ENCODE measurements at places on chromosomes 2 and 18.

DNA sequence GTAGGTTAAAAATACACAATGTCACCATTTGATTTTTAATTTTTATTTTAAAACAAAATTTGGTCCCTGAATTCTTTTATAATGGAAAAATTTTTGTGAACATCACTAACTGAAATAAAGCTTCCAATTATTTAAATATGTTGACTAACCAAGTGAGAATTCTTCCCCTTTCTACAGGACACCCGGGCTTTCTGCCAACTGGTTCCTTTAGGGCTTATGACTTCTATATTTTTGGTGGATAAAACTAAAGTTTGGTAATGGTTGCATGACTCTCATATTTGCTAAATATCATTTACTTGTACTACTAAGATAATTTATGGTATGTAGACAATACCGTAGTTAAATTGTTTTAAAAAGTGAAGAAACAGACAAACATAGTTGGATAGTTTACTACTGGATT, 291.0 kb upstream of the DOK6 start:
- peak; percentile 18 for DNase-seq

DNA sequence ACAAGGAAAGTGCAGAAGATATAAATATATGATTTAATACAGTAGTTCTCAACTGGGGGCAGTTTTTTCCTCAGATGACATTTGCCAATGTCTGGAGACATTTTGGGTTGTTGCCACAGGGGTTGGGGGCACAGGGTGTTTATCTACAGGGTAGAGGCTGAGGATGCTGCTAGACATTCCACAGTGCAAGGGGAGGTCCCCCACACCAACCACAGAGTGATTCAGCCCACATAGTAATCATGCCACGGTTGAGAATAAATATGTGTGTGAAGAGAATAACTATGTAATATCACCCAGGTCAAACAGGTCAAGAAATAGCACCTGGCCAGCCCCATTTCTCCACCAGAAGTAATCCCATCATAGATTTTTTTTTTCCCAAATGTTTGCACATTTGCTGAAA, 17.9 kb downstream of the DYSF start:
- no peak for DNase-seq

- no peak for DNase-seq
These were observed 68.0 kb downstream of the NPAS2 start for GRCh38 chr2:100887713-100888495.

DNA sequence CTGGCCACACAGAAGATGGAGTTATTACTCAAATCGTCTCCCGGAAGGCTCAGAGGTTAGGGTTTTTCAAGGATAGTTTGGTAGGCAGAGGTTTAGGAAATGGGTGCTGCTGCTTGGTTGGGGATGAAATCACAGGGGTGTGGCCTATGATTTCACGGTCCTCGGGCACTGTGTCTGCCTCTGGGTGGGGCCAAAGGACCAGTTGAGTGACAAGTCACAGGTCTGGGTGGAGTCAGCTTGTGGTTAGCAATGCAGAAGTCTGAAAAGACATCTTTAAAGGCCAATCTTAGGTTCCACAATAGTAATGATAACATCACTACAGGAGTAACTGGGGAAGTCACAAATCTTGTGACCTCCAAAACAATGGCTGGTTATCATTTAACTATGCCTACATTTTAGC, 387.8 kb downstream of the ZNF521 start:
- DNase-seq, result no peak

GRCh38 chr2:239178954-239179353, 221.9 kb downstream of the HDAC4 start:
- no peak for DNase-seq

- DNase-seq, result no peak
These were observed 11.0 kb upstream of the PLEKHM3 start for GRCh38 chr2:208036357-208036756.

DNA sequence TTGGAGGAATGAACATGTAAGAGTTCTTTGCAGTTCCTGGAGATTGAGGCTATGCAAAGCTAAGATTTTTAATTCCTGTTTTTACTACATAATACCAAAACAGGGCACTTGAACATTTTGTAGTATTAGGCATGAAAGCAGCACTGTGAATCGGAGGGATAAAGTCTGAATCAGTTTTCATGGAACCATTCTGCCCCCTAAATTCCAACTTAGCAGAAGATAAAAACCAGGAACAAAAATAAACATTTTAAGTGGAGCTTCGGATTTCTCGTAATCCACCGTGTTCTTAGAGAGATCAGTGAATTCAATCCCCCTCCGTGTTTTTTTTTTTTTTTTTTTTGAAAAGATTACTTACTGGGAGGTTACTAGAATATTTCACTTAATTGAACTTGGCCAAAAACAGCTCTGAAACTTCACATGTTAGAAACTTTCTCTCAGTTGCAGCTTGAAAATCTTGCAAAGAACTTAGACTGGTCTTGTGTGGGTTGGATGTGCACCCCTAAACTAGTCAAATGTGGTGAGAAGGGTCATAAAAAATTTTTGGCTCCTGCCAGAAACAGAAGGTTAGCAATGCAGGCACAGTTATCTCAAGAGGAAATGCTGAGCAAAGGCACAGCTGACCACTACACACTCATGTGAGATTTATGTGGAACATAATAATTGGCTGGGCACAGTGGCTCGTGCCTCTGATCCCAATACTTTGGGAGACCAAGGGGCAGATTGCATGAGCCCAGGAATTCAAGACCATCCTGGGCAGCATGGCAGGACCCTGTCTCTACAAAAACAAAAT, 145.4 kb upstream of the RNF152 start:
- peak; percentile 24 for DNase-seq

GRCh38 chr2:43130548-43130875, 95.9 kb downstream of the ZFP36L2 start:
- no peak for DNase-seq

DNA sequence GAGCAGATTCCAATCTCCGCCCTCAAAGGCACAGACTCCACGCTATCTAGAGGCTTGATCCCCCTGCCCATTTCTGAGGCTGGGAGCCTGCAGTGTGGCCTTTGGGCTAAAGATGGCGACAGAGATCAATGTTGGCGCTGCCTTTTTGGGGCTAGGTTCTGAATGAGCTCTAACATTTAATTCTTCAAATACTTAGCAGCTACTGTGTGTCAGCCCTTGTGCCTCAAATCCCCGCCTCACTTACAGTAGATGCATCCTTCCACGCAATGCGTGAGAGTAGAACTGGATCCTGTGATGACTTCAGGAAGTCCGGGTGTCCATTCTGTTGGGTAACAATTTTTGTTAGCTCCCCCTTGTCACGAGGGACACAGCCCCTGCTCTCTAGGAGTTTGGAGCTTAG, 12.4 kb downstream of the IL1F10 start:
- no peak for DNase-seq

- no peak for DNase-seq
These were observed 124.8 kb upstream of the XPO1 start for GRCh38 chr2:61662990-61663389.

DNA sequence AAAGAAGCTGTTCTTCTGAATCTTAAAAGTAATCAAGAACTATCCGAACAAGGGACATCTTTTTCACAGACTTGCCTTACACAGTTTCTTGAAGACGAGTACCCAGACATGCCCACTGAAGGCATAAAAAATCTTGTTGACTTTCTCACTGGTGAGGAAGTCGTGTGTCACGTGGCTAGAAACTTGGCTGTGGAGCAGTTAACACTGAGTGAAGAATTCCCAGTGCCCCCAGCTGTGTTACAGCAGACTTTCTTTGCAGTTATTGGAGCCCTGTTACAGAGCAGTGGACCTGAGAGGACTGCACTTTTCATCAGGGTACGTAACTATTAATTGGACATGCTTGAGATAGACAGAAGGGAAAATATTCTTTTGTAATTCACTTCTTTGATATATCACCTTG, 2.4 kb downstream of the MRPL44 start:
- DNase-seq, result no peak
